Activated CD4-positive, alpha-beta T cell treated with anti-CD3 and anti-CD28 coated beads, Interleukin-2, amount 50 U/mL, for 4 hours (primary cell): ENCODE measurements at places on chromosomes 6 and 20.

- DNase-seq, result no peak
Observed at GRCh38 chr6:136719280-136720044, 72.8 kb downstream of the MAP3K5 start.

- no peak for DNase-seq
Observed at GRCh38 chr6:31129130-31129529, 8.9 kb upstream of the CDSN start.

DNA sequence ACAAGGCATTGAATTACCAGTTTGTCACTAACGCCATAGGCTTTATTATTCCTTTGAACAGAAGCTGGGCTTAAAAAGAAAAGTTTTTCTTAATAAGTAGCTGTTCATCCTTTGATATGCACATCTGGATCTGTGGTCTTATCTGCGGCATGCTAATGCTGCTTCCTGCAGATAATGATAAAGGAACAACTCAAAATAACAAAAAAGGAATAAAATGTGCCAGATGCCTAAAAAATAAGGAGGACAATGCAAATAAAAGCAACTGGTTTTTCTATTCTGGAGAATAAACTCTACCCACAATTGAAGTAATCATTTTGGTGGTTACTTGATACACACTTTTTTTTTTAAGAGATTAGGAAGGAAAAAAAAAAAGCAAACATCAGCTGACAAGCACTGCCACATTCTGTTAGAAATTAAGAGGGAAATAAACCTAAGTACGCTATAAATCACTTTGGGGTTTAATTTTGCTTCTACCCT is 156.8 kb upstream of the SALL4 start:
- DNase-seq, result no peak

GRCh38 chr6:161636882-161637430 is 363.1 kb upstream of the AGPAT4 start:
- no peak for DNase-seq

- DNase-seq, result no peak
Observed at GRCh38 chr20:60135276-60135675, 177.1 kb downstream of the CDH26 start.

DNA sequence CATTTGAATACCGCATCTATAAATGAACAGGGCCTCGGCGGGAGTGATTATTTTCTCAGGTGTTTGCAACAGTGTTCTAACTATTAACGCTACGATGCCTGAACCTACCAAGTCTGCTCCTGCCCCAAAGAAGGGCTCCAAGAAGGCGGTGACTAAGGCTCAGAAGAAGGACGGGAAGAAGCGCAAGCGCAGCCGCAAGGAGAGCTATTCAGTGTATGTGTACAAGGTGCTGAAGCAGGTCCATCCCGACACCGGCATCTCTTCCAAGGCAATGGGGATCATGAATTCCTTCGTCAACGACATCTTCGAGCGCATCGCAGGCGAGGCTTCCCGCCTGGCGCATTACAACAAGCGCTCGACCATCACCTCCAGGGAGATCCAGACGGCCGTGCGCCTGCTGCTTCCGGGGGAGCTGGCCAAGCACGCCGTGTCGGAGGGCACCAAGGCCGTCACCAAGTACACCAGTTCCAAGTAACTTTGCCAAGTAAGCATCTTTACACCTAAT is 70.9 kb downstream of the HFE start:
- peak; percentile 72 for DNase-seq

DNA sequence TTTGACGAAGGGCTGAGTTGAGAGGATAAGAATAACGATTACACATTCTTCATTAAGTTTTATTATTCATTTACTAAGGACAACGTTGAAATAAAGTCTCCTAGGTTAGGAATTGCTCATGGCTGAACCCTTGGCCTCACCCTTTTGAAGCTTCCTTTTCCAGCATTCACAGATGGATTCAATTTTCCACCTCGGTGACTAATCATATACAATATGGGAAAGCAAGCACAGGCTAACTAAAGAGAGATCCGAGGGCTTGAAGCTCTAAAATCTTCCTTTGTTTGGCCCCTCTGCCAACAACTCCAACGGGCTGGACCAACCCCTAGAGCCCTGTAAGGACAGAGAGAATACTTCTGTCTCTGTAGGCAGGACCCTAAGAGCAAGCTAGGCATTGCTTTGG is 159.5 kb downstream of the SOD2 start:
- DNase-seq, result no peak

DNA sequence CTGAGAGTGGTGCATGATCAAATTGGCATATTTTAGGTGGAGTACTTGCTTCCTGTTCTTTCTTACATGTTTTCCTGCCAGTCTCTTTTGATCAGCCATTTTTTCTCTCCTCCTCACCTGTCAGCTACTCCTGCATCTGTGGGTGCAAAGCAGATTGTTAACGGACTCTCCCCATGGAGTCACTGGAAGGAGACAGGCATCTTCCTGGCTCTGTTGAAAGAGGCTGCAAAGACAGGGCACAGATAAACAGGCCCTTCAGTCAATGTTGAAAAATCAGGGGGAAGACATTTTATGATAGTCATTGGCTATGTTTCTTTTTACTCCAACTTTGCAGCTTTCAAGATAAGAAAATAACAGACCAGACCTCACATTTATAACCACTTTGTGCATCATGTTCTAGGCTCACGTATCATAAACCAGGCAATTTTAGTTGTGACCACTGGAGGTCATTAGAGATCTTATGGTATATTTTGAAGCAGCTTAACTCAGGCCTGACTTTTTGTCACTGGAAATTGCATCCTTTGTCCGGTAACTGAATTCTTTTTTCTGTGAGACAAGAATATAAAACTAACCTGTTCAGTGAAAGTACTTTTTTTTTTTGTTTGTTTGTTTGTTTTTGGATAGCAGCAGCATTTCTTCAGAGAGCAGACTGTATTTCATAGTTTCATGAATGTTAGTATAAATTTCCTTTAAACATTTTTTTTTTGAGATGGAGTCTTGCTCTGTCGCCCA is 20.1 kb downstream of the ECT2L start:
- no peak for DNase-seq

GRCh38 chr20:32277361-32278198 is at the start of gene KIF3B:
Gene KIF3B, plus strand, starts transcription at chr20:32277651. Its CDS starts 32,127 bp downstream, at chr20:32309778.
- DNase-seq, result peak; percentile 78

DNA sequence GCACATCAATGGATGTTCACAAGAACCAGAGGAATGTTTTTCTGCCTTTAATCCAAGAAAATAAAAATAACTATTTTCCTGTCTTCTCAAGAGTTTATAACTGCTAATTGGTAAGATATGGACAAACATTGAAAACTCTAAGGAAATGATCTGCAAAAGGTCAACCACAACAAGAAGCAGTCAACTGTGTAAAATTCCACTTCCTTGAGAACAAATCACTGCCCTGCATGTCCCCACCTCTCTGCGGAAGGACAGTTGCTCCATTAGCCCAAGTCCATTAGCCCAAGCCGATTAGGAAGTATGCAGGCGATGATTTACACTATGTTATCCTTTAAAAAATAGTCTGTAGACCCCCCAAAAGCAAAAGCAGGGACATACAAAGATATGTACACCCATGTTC is 27.6 kb downstream of the SLC22A23 start:
- DNase-seq, result no peak

DNA sequence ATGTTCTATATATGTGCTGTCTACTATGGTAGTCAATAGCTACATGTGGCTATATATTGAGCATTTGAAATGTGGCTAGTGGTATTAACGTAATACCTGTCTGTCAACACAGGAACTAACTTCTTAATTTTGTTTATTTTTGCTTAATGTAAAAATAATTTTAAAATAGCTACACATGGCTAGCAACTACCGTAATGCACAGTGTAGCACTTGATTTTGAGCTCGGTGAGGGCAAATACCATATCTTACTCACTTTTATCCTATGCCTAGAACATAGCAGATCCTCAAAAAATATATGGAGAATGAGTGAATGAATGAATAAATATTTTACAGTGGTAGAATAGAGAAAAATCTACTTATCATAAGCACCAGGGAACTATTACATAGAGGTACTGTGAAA is 28.1 kb upstream of the TMEM170B start:
- no peak for DNase-seq

DNA sequence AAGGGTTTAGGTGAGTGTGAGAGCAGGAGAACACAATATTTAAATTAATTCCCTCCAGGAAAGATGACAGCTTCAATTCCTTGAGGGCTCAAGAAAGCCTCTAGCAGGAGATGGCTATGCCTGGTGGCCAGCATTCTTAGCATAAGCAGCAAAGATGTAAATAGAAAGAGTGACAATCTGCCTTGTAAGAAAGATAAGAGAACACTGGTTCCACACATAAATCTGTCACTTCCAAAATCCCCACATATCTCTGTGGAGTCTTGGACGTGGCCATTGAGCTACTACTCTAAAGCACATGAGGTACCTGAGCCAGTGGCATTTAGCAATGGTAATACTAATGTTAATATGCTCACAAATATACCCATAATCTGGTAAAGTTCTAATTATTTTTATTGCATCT is 29.2 kb downstream of the DEFB114 start:
- no peak for DNase-seq

- DNase-seq, result no peak
Observed at GRCh38 chr6:44508646-44509045, 121.1 kb downstream of the CDC5L start.

DNA sequence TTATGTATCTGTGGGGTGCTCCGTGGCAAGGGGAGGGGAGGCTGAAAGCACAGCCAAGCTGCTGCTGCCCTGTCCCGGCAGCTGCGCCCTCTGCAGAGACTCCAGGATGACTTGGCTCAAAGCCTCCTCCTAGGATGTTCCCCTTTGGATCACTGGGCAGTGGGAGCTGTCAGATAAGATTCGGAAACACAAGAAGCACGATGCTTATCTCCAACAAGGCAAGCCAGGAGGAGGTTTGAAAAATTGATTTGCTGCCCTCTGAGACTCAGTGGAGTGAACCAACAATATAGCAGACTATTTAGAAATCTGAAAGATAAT is 776.4 kb downstream of the C6orf118 start:
- DNase-seq, result no peak

- no peak for DNase-seq
Observed at GRCh38 chr6:31462026-31462963, 35.6 kb upstream of the MICB start.

- DNase-seq, result no peak
Observed at GRCh38 chr6:108156938-108157233, 8.9 kb upstream of the NR2E1 start.

DNA sequence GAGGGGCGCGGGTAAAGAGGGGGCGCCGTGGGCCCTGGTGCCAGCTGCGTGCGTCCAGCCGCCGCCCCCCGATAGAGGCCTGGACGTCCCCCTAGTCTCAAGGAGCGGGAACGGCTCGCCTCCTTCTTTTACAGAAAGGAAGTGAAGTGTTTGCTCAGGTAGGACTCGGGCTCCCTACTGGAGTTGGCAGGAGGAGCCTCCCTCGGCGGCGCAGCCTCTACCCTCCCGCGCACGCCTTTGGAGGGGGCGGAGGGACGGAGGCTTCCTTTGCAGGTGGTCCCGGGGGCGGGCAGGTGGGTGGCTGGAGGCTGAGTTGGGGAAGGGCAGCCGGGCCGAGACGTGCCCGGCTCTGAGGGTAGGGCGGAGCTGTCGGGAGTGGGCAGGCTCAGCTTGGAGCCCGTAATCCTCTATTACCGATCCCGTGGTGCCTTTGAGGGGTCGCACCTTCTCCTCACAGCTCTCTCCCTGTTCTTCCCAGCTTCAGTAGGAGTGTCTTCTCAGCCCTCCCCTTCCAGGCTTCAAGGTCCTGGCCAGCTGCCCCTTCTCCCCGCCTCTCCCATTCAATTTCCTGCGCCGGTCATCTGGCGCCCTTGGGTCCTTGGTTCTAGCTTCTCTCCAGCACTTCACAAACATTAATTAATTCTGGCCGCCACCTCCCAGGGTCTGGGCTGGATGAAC is 728 bp downstream of the ITPR3 start:
- DNase-seq, result peak; percentile 44

DNA sequence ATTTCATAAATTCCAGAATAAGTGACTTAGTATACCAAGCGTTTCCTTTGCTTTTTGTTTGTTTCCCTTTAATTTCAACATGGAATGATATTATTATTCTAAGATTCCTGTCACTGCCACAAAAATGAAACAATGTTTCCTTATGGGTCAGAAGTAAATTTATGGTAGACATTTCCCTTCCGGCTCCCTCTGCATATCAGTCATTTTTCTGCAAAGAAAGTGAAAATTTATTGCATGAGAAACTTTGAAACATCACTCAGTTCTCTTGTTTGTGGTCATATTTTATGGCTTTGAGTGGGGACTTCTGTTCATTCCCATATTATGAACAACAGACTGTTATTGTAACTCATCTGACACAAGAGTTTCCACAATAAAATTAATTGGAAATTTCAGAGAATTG is 97.8 kb downstream of the NKAIN2 start:
- no peak for DNase-seq

DNA sequence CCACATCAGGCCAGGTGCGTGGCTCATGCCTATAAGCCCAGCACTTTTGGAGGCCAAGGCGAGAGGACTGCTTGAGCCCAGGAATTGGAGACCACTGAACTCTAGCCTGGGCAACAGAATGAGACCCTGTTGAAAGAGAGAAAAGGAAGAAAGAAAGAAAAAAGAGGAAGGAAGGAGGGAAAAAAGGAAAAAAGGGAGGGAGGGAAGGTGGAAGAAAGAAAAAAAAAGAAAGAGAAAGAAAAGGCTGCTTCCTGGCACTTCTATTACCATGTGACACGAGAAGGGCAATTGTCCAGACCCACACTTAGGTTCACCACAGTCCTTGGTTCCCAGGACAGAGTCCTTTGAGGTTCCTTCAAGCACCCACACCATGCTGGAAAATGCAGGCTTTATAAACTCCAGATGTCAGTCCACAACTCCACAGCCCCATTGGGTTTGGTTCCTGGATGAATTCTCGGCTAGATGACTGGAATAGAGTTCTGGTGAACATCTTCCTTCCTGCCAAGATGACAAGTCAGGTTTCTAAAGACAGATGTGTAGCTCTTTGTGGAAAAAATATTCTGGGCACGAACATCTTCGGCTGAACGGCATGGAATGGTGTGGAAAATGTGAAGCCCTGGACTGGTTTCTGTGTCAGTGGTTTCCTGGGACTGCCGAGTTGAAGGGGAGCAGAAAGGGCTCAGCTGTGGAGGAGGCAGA is 32.5 kb downstream of the NT5E start:
- DNase-seq, result no peak

- no peak for DNase-seq
Observed at GRCh38 chr6:71289039-71289801, 609 bp downstream of the OGFRL1 start.
